ENCODE measurements at places on chromosomes 6 and 20.

DNA sequence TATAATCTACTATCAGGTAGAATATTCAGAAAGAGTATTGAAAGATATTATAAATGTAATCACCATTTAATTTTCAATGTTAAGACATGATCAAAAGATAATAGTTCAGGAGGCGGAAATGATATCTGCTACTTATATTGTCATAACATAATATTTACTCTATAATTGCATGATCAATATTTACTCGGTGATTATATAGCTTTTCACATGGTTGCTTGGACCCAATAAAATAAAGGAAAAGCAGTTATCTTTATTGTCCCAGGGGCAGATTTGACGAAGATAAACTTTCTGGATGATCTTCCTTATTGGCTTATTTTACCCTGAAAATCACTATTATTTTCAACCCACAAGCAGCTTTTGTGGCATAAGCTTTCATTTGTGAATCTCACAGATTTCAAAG lies 350.4 kb downstream of the HACE1 start:
- DNase-seq: no peak

DNA sequence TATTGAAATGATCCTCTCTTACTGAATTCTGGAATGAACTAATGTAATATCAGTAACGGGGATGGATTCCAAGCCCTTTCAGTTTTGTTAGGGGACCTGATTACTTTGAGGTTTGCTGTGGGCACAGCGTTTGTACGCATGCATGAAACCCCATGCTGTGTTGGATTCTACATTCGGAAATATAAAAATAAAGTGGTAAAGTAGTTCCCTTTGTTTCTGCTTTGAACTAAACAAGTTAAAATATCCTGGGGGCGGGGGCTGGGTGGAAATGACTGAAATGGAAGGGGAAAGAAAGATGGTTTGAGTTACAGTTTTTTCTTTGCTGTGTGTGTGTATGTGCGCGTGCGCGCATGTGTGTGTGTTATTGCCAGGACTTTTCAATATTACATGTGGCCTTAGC lies 196.5 kb upstream of the OPRM1 start:
- no peak for DNase-seq

- no peak for DNase-seq
These were observed 754.6 kb downstream of the KIF16B start for GRCh38 chr20:15818651-15819071.

- DNase-seq: no peak
These were observed 26.5 kb upstream of the EMILIN3 start for GRCh38 chr20:41392871-41393704.

- DNase-seq: peak; percentile 71
These were observed 145.5 kb upstream of the ZNF217 start for GRCh38 chr20:53738945-53739798.

- no peak for DNase-seq
These were observed 239.5 kb downstream of the SLC35F1 start for GRCh38 chr6:118146584-118146983.

- no peak for DNase-seq
These were observed 6.6 kb upstream of the TBC1D7 start for GRCh38 chr6:13334953-13335352.

DNA sequence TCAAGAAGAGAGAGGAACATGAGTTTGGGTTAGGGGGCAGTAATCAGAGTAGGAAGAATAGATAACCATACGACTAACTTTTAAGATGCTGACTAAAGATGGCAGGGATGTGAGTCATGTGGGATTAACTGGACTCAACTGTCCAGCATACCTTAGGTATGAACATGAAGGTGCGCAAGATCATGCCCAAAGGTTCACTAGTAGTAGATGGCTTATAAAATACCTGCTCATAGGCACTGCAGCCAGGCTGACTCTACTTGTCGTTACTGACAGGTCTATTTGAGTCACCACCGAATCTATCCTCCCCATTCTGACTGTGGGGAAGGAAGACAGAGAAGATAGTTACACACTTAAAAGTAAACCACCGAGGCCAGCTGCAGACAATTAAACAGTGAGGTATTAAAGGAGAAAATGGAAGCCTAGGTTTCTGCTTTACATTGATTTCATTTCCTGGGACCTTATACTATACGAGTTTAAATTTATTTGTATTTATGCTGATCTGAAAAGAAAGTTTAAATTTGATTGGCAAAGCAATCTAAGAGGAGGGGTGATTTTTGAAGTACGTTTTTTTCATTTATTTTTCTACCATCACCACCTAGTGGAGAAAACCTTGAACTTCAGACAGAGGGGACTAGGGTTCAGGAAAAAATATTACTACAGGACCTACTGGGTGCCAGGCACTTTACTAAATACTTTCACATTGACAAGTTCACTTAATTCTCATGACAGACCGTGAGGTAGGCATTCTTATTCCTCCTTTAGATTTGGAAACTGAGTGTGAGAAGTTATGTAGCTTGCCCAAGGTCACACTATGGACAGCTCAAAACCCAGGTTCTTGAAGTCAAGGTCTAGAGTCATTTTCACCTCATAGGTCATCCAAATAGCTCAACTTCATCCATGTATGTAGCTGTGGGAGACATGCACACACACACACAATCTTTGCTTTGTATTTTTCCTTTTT lies 4.0 kb upstream of the WRNIP1 start:
- DNase-seq: no peak

- no peak for DNase-seq
These were observed 23.5 kb downstream of the BPIFA2 start for GRCh38 chr20:33191484-33191883.

GRCh38 chr6:79788756-79789155 lies 157.6 kb downstream of the SH3BGRL2 start:
- no peak for DNase-seq

DNA sequence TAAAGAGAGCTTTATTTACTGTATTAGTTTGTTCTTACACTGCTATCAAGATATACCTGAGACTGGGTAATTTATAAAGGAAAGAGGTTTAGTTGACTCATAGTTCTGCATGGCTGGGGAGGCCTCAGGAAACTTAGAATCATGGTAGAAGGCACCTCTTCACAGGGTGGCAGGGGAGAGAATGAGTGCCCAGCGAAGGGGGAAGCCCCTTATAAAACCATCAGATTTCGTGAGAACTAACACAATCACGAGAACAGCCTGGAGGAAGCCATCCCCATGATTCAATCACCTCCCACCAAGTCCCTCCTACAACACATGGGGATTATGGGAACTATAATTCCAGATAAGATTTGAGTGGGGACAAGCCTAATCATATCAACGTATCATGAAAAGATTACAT lies 27.2 kb downstream of the ARID1B start:
- no peak for DNase-seq

GRCh38 chr6:47651505-47651944 lies 46.9 kb upstream of the ADGRF4 start:
- peak; percentile 56 for DNase-seq

DNA sequence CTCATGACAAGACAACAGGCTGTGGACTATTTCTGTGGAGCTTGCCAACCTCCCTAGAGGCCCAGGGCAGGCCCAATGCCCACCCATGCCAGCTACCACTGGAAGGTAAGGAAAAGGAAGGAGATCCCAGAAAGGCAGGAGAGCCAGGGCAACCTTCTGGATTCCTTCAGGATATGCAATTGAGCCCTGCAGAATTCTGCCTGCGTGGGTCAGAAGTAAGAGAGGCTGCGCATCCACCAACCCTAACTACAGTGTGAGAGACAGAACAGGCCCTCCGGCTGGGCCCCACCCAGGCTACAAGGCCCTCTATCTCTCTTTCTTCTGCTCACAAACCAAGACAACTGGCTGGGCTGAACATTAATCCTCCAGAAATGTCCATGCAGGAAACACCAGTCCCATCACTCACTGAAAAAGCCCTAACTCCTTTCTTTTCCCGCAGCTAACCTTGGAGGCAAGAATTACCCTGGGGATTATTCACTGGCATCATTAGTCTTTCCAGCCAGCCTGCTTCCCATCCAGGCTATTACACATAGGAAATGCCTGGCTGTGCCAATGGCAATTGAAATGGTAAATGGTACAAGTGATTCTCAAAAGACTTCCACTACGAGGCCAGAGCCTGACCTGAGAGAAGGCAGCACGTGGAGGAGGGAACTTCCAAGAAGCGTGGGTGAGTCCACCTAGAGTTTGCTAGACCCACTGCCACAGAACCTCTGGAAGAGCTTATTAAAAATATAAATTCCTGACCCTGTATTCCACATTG lies 15.2 kb downstream of the MAP1LC3A start:
- DNase-seq: no peak

GRCh38 chr6:143187238-143187923 lies 126.7 kb downstream of the AIG1 start:
- DNase-seq: peak; percentile 97

GRCh38 chr6:135869857-135870256 lies 18.4 kb downstream of the PDE7B start:
- peak; percentile 39 for DNase-seq

- no peak for DNase-seq
These were observed 224.8 kb upstream of the RREB1 start for GRCh38 chr6:6883011-6883410.

DNA sequence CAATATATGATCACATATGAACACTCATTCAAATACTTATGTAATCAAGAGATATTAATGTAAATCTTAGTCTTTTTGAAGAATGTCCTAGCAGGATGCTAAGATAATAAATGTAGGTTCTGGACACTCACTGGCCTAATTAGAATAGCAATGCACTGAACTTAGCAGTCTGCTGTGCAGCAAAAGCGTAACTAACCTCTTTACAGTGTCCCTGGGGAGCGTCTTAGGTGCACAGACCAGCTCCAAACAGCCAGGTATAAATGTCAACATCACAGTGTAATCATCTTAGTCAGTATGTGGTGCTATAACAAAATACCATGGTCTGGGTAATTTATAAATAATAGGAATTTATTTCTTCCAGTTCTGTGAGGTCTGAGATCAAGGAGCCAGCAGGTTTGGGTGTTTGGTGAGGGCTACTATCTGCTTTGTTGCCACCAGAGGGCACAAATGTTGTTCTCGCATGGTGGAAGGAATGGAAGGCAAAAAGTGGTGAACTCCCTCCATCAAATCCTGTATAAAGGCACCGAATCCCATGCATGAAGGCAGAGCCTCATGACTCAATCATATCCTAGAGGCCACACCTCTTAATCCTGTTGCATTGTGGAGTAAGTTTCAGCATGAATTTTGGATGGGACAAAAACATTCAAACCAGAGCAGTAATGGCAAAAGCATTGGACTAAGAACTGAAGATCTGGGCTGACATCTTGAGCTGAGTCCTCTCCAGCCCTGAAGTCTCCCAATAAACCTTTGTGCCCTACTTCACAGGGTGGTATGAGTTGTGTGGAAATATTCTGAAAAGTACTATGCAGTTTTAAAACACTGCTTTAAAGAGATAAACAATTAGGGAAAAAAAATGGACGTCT lies 41.8 kb upstream of the FOXO3 start:
- peak; percentile 20 for DNase-seq

DNA sequence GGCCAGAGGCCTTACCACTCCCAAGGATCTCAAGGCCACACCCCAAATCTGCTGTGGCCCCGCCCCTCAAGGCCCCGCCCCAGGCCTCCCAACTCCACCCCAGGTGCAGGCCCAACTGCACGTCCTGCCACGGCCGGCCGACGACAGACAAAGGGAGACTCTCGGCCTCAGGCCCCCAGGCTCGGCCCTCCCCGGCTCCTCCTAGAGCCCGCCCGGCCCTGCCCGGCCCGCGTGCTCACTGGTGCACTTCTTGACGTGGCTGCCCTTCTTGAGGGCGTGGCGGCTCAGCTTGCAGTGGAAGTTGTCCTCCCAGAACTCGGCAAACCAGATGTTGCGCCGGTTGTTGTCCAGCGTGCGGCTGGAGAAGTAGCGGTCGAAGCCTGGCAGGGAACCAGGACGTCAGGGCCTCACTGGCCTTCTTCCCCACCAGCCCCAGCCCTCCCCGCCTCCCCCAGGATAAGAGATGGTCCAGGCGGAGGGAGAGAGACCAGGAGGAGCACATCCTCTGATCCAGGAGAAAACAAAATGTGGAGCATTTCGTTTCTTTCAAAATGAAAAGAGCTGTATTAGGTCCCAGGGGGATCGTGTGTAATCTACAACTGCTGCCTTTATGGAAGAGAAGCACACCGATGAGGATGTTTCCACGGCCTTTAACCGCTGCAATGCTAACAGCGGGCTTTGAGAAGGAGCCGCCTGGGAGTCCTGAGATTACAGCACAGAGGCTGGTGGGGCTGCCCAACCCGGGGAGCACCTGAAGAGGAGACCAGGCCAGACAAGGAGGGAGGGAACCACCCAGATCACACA lies 89.4 kb downstream of the GRM4 start:
- DNase-seq: peak; percentile 62

- DNase-seq: no peak
These were observed 292.2 kb upstream of the QKI start for GRCh38 chr6:163122365-163122764.

DNA sequence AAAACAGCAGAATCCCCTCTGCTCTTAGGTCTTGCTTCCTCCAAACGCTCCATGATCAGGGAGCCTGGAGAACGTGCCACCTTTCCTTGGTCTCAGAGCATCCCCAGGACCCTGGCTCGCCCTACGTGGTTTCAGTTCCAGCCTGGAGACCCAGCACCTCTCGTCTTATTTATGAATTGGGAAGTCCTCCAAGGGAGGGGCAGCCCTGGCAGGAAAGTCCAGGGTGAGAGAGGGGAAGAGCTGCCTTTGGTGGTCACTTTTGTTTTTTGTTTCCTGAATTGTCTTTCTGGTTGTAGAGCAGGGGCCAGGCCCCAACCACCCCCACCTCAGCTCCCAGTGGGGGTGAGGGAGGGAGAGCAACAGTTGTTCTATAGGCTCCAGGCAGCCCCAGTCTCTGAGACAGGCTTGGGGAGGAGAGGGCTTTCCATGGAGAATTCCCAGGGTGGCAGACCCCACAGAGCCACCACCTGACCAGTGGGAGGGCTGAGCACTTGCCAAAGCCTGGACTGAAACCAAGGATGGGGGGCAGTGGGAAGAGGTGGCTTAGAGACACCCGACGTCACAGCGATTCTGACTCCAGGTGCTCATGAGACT lies 88.8 kb downstream of the PRND start:
- no peak for DNase-seq

GRCh38 chr6:7505189-7505699 lies 36.2 kb upstream of the DSP start:
- peak; percentile 85 for DNase-seq

DNA sequence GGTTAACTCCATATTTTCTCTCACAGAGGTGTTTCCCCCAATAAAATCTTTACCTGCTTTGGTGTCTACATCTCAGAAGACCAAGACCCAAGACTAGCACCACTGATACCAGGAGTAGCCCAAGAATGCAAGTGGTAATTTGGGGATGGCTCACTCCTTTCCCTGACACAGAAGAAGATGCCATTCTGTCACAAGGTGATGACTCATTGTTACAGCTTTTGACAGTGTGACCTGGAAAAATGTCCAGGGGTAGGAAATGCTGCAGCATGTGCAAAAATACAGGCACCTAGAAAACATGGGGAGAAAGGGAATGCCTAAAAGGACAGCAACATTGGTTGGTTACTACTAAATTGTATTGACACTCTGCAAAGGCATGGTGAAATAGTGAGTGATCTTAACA lies 254.0 kb upstream of the GJE1 start:
- no peak for DNase-seq

GRCh38 chr6:50961611-50962010 lies 142.9 kb downstream of the TFAP2B start:
- DNase-seq: no peak

GRCh38 chr6:34955442-34955841 lies 66.4 kb downstream of the ANKS1A start:
- no peak for DNase-seq
